Tongue (tissue), 3 donors: ENCODE measurements at places on chromosomes 11 and 22.

- no peak for DNase-seq
Measured at GRCh38 chr11:100240025-100240539, 447.0 kb upstream of the ARHGAP42 start.

- no peak for DNase-seq
Measured at GRCh38 chr11:38950867-38951266, 2352.8 kb upstream of the RAG2 start.

- DNase-seq = no peak
Measured at GRCh38 chr22:21069375-21069774, 23.6 kb downstream of the LRRC74B start.

DNA sequence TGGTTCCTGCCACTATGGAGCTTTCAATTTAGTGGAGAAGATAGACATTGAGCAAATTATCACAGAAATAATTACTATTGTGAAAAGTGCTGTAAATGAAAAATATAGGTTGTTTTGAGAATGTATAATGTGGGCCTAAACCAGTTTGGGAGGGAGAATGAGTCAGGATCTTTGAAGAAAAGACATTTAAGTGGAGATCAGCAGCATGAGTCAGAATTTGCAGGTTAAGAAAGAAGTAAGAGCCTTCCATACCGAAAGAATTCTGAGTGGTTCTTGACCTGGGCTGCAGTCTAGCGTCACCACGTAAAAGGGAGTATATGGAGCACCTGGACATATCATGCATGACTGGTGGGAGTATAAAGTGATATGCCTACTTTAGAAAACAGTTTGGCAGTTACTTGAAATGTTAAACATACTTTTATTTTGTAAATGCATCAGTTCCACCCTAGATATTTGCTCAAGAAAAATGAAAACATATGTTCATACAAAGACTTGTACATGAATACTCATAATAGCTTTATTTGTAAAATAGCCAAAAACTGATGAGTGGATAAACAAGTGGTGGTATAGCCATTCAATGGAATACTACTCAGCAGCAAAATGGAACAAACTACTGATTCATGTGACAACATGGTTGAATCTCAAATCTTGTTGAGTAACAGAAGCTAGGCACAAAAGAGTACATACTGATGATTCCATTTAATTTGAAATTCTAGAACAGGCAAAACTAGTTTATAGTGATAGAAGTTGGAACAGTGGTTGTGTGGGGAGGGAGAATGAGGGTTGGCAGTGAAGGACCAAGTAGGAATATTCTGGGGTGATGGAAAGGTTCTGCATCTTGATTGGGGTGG, 99.2 kb downstream of the STIM1 start:
- DNase-seq = no peak

DNA sequence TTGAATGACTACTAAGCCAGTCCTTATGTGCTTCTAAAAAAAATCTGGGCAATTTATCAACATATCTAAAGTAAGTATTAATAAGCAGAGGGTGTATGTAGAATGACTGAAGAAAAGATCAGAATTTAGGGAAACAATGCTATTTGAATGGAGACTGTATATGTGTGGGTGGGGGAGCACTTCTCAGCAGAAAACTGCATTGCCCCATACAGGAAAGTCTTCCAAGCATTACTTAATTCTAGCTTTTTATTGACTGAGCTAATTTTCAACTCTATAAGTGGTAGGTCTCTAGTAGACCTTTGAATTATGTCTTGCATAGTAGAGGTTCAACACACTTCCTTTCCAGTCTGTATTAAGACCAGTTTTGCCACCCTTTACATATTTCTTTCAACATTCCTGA, 41.7 kb downstream of the CASP12 start:
- DNase-seq = no peak

DNA sequence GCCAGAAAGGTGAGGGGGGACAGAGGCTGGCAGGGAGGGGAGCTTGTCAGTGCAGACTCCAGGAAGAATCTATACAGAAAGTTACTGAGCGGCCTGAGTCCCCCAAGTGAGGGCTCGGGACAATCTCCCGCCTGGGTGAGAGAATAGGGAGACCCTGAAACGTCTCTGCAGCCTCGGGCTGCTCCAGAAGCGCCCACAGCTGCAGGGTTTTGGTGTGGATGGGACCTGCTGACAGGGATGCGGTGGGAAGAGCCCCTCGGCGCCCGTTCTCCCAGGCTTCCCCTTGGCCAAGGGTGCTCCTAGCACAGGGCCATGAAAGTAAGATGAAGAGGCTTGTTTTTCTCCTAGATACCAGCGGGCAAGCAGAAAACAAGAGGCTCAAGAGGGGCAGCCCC, 743 bp upstream of the RCE1 start:
- DNase-seq = no peak

- DNase-seq = no peak
Measured at GRCh38 chr22:30893434-30894370, 74.9 kb downstream of the MORC2 start.

GRCh38 chr22:48004936-48005335, 1242.5 kb downstream of the TBC1D22A start:
- no peak for DNase-seq

- DNase-seq = peak; percentile 22
Measured at GRCh38 chr11:15935373-15935772, 421.0 kb downstream of the SOX6 start.

DNA sequence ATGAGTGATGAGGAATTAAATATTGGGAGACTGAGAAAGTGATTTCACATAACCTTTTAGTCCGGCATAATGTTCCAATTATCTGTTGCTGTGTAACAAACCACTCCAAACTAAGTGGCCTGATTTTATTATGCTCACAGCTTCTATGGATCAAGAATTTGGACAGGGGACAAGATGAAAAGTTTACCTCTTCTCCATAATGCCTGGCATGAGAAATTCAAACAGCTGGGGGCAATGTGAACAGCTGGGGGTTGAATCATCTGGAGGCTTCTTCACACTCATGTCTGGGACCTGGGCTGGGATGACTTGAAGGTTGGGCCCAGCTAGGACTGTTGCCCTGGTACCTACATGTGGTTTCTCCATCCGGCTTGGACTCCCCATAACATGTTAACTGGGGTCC, 99.4 kb upstream of the DRD2 start:
- peak; percentile 23 for DNase-seq

DNA sequence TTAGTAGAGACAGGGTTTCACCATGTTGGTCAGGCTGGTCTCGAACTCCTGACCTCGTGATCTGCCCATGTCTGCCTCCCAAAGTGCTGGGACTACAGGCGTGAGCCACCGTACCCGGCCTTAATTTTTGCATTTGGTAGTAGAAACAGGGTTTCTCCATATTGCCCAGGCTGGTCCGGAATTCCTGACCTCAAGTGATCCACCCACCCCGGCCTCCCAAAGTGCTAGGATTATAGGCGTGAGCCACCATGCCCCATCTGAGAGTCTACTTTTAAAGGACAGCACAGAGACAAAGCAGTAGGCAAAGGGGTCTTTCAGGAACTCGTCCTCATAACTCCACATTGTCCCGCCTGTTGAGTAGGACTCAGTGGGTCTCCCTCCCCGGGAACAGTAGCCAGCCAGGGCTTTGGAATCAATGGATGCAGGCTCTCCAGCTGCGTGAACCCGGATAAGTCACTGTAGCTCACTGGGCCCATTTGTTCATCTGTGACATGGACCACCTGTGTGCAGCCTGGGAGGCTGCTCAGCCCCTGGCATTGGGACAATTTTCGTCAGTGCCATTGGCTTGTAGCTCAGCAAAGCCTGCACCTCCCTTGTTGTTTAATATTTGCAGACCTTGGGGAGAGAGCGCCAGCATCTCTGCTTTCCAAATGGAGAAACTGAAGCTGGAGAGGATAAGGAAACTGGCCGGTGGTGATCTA, 86.1 kb downstream of the ARHGAP8 start:
- DNase-seq = peak; percentile 85

- no peak for DNase-seq
Measured at GRCh38 chr11:113814181-113814580, 34.6 kb downstream of the CLDN25 start.

DNA sequence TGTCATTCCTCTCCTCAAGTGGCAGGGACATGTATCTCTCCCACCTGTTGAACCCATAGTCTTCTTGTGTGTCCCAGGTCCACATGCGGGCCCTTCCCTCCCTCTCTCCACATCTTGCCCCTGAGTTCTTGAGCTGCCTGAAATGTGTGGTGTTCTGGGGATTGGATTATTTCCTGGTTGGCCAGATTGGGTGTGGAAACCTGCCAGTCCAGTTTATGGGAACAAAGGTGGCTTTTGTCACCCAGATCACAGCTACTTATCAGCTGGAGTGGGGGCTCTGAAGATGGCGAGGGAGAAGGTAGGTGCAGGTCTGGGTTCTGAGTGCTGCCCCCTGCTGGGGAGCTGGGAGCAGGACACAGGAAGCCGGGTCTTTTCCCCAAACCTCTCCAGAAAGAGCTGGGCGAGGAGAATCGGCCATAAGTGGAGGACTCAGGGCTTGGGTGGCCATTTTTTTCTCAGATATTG, 14.2 kb downstream of the DTX4 start:
- peak; percentile 65 for DNase-seq

DNA sequence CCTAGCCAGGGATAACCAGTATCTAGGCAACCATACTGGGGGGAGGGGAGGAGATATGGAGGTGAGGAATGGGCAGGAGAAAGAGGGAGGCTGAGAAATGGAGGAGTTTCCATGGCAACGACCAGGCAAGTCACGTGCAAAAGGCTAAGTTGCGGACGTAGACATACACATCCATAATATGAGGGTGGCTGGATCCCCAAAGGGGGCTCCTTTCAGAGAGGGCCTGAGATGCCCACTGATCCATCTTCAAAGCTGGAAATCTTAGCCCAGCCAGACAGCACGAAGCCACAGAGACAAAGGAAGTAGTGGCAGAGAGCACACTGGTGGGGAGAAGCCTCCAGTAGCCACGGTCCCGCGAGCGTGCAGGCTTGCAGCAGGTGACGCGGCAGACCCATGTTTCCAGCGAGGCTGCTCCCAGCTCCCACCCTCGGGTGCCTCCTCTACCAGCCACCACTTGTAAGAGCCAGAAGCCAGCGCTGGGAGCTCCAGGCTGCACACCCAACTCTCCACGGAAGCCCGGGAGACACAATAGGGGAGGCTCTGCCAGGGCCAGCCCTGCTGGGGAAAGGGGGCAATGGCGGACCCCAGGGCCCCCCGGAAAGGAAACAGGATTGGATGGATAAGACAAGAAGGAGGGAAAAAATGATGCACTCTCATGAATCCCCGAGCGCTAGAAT, 938 bp downstream of the FXYD6 start:
- peak; percentile 45 for DNase-seq

DNA sequence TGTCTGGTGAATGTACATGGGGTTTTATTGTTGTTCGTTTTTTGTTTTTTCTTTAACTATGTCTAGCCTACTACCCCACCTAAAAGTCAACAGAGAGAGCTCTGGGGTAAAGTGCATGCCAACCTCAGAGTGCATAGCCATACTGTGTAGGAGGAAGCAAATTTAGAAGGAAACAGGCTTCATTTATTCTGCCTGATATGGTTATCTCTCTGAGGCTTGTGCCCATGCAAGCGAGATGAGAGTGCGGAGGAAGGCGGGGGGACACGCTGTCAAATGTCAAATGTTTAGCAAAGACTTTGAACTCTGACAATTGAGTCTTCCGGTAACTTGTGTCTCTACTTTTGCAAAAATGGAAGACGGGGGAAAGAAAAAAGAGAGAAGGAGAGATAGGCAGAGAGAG, 295.5 kb downstream of the ETS1 start:
- no peak for DNase-seq

DNA sequence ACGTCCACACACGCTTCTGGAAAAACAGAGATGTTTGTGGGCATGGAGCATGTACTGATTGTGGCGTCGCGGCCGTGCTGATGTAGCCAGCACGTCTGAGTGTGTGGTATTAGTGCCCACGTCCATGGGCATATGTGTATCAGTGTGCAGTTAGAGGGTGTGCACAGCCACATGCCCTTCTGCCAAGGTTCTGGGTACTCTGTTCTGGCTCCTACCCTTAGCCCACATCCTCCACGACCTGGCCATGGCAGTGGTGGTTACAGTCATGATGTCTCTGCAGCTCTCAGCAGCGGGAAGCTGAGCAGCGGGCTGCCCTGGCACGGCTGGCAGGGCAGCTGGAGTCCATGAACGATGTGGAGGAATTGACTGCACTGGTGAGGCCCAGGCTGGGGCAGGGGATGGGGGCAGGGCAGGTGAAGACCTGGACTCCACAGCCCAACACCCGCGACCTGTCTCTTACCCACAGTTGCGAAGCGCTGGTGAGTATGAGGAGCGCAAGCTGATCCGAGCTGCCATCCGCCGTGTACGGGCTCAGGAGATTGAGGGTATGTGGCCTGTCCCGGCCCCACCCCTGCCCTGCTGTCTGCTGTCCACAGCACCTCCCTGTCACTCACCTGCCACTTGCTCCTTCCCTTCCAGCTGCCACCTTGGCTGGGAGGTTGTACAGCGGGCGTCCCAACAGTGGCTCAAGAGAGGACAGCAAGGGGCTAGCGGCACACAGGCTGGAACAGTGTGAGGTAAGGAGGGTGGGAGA, 7.3 kb downstream of the SMTN start:
- no peak for DNase-seq
